Sigmoid colon (tissue), 7 donors: ENCODE measurements at places on chromosomes 5 and 9. TPM values are rescaled to one million over a fixed set of nuclear protein-coding genes. Genes with fewer than 3 reads are reported as not detected.

ATP10B gene
- 1.4 TPM for total RNA-seq

PTPRD gene
- 6.3 TPM for total RNA-seq

FOXD4 gene
- total RNA-seq, result 0.55 TPM

IRX1 gene
- total RNA-seq, result not detected

ADGRD2 gene
- not detected for total RNA-seq

DOCK2 gene
- 14.7 TPM for total RNA-seq

PRR7 gene
- total RNA-seq, result 2.5 TPM

CPEB4 gene
- 33.2 TPM for total RNA-seq

DNA sequence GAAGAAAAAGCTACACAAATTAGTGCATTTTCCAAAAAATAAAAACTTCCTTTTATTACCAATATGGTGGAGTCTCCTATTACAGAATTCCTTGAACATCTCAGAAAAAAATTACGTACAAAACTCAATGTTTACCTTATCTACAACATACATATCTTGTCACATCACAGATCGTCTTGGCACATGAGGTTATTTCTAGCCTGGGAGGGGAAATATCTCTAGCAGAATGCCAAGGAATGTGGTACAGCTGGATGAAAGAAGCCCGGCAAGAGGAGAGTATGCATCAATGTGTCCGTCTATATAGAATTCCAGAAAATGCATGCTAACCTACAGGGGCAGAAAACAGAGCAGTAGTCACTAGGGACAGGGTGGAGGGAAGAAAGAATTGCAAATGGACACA lies 443.8 kb downstream of the ZSWIM6 start:
- H3K27ac ChIP-seq, result no peak overlapping the region
- H3K27me3 ChIP-seq, result no peaks in the 10 kb centered on the region
- no peak for DNase-seq
- H3K36me3 ChIP-seq, result no peaks in the 10 kb centered on the region
- H3K4me3 ChIP-seq, result no peak overlapping the region

- no peak overlapping the region for H3K27ac ChIP-seq
- no peaks in the 10 kb centered on the region for H3K4me1 ChIP-seq
- no peaks in the 10 kb centered on the region for H3K36me3 ChIP-seq
- no peak for DNase-seq
- no peak overlapping the region for H3K4me3 ChIP-seq
Measured at GRCh38 chr5:58598440-58598839, 15.6 kb downstream of the RAB3C start.

DNA sequence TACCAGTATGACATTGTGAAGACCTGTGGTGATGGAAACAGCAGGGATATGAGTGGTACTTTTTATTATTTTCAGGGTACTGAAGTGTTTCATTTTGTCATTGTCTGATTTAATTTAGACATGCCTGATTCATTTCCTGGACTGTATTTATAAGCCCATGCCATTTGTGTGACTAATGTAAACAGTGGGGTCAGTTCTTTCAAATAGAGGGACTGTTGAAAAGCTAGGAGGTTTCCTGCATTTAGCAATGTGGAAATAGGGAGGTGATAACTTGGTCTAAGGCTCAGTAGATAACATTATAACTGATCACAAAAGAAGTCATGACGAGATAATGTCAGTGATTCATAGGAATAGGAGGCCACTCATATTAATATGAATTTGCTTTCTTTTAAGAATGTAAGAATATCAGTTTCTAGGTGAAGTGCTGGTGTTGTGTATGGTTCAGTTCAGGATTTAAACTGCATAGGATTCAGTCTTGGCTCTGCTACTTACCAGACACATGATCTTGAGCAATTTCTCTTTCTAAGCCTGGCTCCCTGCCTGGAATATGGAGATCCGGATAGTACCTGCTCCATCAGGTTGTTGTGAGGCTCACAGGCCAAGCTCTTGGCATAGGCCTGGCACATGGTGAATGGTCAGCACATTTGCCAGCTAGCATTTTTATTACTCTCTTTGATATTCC lies 7.5 kb downstream of the RASGRF2 start:
- H3K27ac ChIP-seq, result peak overlapping the region; percentile 53
- DNase-seq, result peak; percentile 81
- H3K27me3 ChIP-seq, result no peaks in the 10 kb centered on the region
- peaks cover 11% of the 10 kb centered on the region for H3K4me1 ChIP-seq

GRCh38 chr5:61329550-61330128 lies 2.4 kb upstream of the ZSWIM6 start:
- peak overlapping the region; percentile 91 for H3K27ac ChIP-seq
- H3K36me3 ChIP-seq, result no peaks in the 10 kb centered on the region
- peak overlapping the region; percentile 99 for H3K4me3 ChIP-seq
- no peak for DNase-seq

GRCh38 chr9:132939169-132939568 lies 5.2 kb downstream of the TSC1 start:
- peaks cover 23% of the 10 kb centered on the region for H3K4me1 ChIP-seq
- no peak overlapping the region for H3K27ac ChIP-seq
- no peaks in the 10 kb centered on the region for H3K27me3 ChIP-seq
- DNase-seq, result no peak
- no peak overlapping the region for H3K4me3 ChIP-seq
